AG10803 (cell line): ENCODE measurements at places on chromosomes 16 and 17.

DNA sequence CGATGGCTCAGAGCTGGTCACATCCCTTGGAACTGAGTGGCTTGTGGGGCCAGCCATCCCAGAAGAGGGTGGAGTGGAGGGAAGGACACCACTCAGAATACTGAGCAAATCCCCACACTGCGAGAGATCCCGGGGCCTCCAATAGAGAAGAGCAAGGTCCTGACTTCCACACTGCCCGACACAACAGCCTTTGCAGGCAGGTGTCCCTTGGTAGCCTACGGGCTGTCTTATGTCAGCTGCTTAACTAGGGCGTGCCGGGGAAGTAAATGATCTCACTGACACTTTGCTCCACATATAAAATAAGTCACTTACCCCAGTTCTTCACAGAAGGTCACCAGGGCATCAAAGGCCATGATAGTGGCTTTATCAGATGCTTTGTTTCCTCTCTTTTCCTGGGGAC lies 16.1 kb downstream of the RECQL5 start:
- no peak for DNase-seq

DNA sequence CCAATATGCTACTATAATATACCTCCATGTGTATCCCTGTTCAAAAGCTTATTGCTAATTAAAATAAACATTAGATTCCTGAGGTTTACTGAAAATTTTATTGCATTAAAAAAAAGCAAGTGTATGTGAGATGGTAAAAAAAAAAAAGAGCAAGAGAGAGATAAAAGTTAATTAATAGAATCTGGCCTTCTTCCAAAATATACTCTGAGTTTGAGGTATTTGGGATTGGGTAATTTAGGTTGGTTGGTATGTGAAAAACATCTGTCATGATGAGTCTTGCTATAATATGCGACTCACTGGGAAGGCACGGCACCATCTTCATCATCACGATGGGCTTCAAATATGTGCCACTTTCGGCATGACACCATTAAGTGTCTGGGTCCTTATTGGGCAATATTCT lies 711.1 kb upstream of the SOX9 start:
- DNase-seq: peak; percentile 96

GRCh38 chr16:49876716-49877129 lies 20.8 kb upstream of the ZNF423 start:
- DNase-seq: no peak

DNA sequence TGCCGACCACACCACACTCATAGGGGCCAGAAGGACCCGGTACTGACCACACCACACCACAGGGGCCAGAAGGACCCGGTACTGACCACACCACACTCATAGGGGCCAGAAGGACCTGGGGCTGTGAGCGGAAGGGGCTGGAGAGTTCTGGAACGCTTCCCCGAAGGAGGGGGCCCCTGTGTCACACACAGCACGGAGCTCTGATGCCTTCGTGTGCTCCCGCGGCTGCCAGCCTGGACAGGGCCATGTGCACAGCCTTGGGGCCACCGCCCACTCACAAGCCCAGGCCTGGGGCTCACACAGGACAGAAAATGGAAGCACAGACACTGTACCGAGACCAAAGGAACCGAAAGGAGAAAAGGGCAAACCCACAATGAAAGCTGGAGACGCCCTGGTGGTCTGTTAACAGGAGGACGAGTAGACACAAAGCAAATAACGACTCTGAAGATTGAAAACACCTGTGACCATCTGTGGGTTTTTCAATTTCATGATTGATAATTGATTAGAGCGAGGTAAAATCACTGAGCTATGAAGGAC lies 106.5 kb upstream of the METRNL start:
- no peak for DNase-seq

DNA sequence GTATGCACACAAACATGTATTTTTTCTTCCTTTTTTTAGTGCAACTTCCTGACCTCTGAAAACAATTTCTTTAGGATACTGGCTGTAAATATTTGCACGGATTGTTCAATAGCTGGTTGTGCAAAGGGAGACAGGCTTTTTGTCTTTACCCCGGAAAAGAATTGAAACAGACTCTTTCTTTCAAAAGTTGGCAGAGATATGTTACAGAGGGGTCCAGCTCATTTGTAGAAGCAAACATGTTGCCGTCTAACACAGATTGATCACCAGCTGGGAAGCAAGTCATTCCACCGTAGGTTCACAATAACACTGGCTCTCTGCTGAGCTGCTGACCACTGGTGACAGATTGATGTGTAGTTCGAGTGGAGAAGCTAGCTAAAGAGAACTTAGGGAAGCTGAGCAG lies 130.9 kb downstream of the STX8 start:
- DNase-seq: peak; percentile 28

DNA sequence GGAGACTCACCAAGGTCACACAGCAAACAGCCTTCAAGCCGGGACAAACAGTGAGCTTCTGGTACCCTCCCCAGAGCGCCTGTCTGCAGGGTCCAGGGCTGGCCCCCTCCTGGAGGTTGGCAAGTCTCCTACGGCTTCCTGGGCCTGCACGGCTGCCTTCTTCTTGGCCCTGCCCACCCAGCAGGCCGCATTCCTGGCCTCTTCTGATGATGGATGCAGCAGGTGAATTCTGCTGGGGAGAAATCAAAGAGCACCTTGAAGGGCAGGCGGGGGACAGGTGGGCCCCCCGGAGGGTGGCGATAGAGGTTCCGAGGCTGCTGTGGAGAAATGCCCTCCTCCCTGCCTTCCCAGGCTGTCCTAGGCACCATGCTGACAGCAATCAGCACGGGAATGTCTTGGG lies 3.8 kb upstream of the NOS2 start:
- no peak for DNase-seq

DNA sequence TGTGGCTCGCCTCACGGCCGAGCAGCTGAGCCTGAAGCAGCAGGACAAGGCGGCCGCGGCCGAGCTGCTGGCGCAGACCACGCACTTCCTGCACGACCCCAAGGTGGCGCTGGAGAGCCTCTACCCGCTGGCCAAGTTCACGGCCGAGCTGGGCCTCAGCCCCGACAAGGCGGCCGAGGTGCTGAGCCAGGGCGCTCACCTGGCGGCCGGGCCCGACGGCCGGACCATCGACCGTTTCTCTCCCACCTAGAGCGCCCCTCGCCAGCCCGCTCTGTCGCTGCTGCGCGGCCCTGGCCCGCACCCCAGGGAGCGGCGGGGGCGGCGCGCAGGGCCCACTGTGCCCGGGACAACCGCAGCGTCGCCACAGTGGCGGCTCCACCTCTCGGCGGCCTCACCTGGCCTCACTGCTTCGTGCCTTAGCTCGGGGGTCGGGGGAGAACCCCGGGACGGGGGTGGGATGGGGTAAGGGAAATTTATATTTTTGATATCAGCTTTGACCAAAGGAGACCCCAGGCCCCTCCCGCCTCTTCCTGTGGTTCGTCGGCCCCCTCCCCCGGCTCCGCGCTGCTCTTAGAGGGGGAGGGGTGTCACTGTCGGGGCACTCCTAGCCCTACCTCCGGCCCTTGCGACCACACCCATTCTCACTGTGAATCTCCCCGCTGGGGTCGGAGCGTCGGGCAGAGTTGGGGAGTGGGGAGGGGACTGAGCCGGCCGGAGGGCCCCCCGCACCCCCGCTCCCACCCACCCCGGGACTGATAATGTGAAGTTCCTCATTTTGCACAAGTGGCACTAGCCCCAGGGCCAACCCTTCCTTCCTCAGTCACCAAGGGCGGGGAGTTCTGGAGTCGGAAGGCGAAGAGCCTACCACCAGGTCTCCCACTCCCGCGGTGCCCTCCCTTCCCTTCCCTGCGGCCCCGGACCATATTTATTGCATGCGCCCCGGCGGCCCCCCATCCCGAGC lies 4.0 kb downstream of the HIC1 start:
- DNase-seq: no peak

DNA sequence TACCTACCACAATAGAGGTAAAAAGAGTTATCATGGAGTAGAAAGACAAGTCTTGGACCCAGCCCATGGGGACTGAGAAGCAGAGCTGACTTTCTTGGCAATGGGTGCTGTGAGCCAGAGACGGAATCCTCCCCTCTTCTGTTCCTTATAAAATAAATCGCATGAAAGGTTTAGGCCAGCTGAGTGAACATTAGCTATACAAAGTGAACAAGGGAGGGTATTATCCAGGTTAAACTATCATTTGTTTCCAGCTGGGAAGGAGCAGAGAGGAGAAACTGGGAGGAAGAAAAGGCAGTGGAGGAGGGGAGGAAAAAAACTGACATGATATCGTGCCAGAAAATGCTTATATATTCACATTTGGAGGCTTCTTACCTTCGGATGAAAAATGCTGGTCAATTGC lies 13.3 kb upstream of the PAFAH1B1 start:
- no peak for DNase-seq

DNA sequence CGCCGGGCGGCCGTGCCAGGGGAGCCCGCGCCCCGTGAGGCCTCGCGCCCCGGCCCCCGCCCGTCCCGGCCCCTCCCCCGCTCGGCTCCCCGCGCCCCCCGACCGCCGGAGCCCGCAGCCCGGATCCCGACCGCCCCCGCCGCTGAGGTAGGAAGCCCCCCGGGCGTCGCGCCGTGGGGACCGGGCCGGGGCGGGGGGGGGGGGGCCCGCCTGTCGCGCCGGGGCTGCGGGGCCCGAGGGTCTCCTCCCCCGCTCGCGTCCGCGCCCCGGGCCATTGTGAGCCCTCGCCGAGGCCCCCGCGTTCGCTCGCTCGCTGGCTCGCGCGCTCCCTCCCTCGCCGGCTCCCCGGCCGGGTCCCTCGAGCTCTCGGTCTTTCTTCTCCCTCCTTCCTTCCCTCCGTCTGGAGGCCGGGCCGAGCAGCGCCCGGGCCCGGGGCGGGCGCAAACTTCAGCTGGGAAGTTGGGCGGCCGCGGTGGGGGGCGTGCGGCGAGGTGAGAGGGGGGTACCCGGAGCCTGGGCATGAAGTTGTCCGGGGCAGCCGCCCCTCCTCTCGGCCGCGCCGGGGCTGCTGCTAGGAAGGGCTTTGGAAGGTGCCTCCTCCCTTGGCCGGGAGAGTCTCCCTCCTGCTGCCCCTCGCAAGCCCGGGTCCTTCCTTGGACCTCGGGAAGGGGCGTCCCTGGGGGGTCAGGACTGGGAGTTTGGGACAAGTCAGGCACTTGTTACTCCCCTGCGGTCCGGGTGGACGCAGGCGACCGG lies 419 bp downstream of the GLIS2 start:
- no peak for DNase-seq

DNA sequence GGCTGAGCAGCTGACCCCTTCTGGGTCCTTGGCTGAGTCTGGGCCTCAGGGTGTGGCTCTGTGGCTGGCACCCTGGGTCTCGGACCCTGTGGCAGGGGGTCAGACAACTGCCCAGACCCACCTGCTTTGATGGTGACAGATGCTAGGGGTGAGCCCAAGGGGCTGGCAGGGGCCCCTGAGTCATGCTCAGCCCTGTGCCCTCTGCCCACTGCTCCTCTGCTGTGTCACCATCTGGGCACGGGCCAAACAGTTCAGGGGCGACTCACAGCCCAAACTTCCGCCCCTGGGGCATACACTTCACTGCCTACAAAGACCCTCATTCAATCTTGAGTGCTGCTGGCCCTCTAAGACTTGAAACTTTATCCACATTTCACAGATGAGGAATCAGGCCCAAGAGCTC lies 5.7 kb downstream of the ADGRG1 start:
- DNase-seq: peak; percentile 25

- DNase-seq: no peak
These were observed 39.3 kb downstream of the MSI2 start for GRCh38 chr17:57295526-57296023.

DNA sequence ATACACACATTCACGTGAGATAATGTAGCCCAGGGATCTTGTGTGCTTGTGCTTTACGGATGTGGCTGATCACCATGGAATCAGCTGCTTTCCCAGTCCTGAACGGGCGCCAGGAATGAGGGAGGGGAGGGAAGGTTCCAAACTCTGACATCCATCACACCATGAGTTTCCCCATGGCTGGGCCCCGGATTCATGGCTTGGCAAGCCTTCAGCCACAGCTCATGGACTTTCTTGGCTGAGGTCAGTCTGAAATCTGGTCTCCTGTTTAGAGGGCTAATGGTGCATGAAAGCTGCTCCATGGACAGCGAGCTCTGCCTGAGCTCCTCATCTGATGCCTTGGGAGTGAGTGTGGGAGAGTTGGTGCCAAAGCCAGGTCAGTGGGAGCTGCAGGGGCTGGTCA lies 767.6 kb upstream of the EEF2KMT start:
- no peak for DNase-seq

- DNase-seq: peak; percentile 95
These were observed 21.7 kb upstream of the USP36 start for GRCh38 chr17:78862073-78863023.

- no peak for DNase-seq
These were observed 18.2 kb downstream of the GALNS start for GRCh38 chr16:88838566-88838965.

GRCh38 chr17:36602924-36603384 lies 1.6 kb downstream of the MRM1 start:
- DNase-seq: peak; percentile 61

DNA sequence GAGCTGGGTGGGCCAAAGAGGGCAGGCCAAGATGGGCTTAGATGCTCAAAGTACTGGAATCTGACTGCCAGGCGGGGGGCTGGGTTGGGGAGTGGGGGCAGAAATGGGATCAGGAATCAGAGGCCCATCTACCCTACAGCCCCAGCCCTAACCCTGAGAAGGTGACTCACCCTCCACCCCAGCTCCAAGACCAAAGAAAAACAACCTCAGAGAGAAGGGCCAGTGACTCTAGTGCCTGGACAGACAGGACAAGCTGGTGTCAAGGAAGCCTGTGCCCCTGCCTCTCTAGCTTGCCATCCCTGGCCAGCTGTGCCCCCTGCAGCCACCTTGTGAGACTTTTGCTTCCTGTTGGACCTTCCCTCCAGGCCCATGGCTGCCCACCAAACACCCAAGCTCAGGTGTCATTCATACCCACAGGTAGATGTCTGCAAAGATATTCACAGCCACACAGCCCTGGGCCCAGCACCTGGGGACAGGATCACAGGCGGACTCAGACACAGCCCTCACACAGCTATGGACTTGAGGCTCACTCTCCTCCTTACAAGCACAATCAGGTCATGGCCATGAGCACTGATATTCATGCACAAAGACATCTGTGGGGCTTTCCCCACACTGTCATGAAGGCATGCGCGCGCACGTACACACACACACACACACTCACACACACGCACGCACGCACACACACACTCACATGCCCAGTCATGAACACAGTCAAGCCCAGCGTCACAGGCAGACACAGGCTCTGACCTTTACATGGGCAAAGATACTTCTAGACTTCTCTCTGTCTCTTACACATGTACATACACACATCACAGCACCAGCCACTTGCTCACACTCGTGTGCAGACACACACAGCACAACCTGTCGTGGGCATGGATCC lies 2.8 kb downstream of the WNT3 start:
- DNase-seq: no peak

DNA sequence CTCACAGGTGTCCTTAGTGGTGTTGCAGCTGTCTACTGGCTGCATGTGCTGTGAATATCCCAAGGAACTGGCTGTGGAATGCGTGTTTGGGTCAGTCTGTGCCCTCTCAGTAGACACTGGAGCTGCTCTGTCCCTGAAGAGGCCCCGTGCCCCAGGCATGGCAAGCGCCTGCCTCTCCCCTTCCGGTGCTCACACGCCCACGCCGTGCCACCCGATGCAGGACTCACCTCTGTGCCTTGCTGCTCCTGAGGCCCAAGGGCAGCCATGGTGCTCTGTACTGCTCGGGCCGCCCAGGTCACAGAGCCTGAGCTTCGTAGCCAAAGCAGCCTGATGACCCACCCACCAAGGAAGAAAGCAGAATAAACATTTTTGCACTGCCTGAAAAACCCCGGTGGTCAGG lies 10.0 kb downstream of the RGS11 start:
- no peak for DNase-seq

GRCh38 chr16:72474501-72475123 lies 302.7 kb upstream of the PMFBP1 start:
- peak; percentile 91 for DNase-seq
